Aorta (tissue), 5 donors: ENCODE measurements at places on chromosomes 1 and 21. TPM values are rescaled to one million over a fixed set of nuclear protein-coding genes. Genes with fewer than 3 reads are reported as not detected.

- DNase-seq: no peak
- no peaks in the 10 kb centered on the region for H3K27me3 ChIP-seq
- H3K4me1 ChIP-seq: no peaks in the 10 kb centered on the region
- H3K4me3 ChIP-seq: no peak overlapping the region
- no peaks in the 10 kb centered on the region for H3K36me3 ChIP-seq
Observed at GRCh38 chr1:109598655-109599054, 20.8 kb downstream of the GNAT2 start.

CRYAA gene
- not detected for total RNA-seq

DENND2D gene
- total RNA-seq: 17.7 TPM

DNA sequence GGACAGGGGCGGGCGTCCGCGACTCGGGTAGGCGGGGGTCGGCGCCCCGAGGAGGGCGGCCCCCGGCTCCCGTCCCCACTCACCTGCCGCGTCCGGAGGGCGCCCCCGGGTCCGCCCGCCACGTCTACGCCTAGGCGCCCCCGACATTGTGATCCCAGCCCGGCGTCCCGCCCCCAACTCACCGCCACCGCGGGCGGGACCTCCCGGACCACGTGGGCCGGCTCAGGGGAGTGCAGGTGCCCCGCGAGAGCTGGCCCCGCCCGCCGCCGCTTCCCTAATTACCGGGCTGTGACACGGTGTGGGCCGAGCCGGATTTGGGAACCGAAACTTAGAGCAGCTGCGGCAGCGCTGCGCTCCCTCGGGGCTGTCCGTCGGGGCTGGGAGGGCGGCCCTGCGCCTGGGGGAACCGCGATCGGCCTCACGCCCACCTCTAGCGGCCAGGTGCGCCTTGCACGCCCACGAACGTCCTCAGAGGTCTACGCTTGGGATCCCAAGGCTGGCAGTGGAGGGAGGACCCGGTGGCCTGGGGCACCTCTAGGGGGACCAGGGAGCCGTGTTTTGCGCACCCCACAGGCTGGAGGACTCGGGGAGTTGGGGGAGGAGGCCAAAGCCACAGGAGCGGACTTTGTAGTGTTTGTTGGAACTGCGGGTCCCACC lies 521 bp upstream of the NADK start:
- DNase-seq: peak; percentile 91
- no peaks in the 10 kb centered on the region for H3K4me1 ChIP-seq
- H3K36me3 ChIP-seq: no peaks in the 10 kb centered on the region
- H3K27ac ChIP-seq: no peak overlapping the region
- peak overlapping the region; percentile 53 for H3K4me3 ChIP-seq

AIRE gene
- not detected for total RNA-seq

- no peak for DNase-seq
- H3K27ac ChIP-seq: no peak overlapping the region
- H3K36me3 ChIP-seq: no peaks in the 10 kb centered on the region
- peaks cover 12% of the 10 kb centered on the region for H3K4me1 ChIP-seq
Observed at GRCh38 chr1:63828322-63829044, 54.7 kb downstream of the ROR1 start.

- no peaks in the 10 kb centered on the region for H3K27me3 ChIP-seq
- H3K36me3 ChIP-seq: no peaks in the 10 kb centered on the region
- DNase-seq: no peak
Observed at GRCh38 chr1:115908565-115909274, 67.6 kb upstream of the SLC22A15 start.

MRAP gene
- total RNA-seq: not detected

KRTAP7-1 gene
- not detected for total RNA-seq

DNA sequence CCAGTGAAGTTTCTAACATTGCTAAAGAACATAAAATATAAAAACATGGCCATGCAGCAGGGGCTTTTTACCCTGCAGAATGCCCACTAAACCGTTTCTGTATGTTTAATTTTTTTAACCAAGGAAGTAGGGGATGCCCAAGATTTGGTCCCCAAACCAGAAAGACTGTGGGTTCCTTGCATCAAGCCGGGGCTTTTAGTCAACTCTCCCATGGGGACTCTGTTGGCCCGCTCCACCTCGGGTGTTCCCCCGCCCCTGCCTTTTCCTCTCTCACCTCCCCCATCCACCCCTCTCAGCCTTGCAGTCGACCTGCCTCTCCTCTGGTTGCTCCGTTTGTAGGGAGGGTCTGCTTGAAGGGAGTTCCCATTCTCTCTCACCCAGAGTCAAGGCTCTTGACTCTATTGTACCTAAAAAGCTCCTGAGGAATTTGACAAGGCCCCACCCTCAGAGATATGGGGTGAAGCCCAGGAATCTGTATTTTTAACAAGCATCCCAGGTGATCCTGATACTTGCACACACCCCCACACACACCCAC lies 117.5 kb downstream of the TOMM20 start:
- no peak for DNase-seq
- H3K27me3 ChIP-seq: no peaks in the 10 kb centered on the region
- H3K4me1 ChIP-seq: no peaks in the 10 kb centered on the region
- H3K27ac ChIP-seq: no peak overlapping the region
- H3K36me3 ChIP-seq: no peaks in the 10 kb centered on the region

LAPTM5 gene
- total RNA-seq: 116 TPM

OR2L13 gene
- not detected for total RNA-seq

GRCh38 chr1:55466373-55466772 lies 251.2 kb upstream of the USP24 start:
- H3K27me3 ChIP-seq: no peaks in the 10 kb centered on the region
- H3K27ac ChIP-seq: no peak overlapping the region
- no peak overlapping the region for H3K4me3 ChIP-seq
- H3K36me3 ChIP-seq: no peaks in the 10 kb centered on the region
- H3K4me1 ChIP-seq: no peaks in the 10 kb centered on the region

GRCh38 chr21:25298512-25299491 lies 308.5 kb downstream of the MRPL39 start:
- H3K27me3 ChIP-seq: no peaks in the 10 kb centered on the region
- no peaks in the 10 kb centered on the region for H3K36me3 ChIP-seq
- H3K27ac ChIP-seq: no peak overlapping the region
- DNase-seq: no peak
- H3K4me3 ChIP-seq: no peak overlapping the region

GRCh38 chr1:110879758-110880606 lies 7.0 kb downstream of the CD53 start:
- no peak overlapping the region for H3K4me3 ChIP-seq
- H3K4me1 ChIP-seq: no peaks in the 10 kb centered on the region
- DNase-seq: no peak
- no peaks in the 10 kb centered on the region for H3K27me3 ChIP-seq

CEPT1 gene
- 41.3 TPM for total RNA-seq

GRCh38 chr1:225321784-225322183 lies 106.1 kb downstream of the LBR start:
- no peaks in the 10 kb centered on the region for H3K4me1 ChIP-seq
- no peaks in the 10 kb centered on the region for H3K36me3 ChIP-seq
- no peak overlapping the region for H3K4me3 ChIP-seq
- no peaks in the 10 kb centered on the region for H3K27me3 ChIP-seq
- no peak for DNase-seq

DNA sequence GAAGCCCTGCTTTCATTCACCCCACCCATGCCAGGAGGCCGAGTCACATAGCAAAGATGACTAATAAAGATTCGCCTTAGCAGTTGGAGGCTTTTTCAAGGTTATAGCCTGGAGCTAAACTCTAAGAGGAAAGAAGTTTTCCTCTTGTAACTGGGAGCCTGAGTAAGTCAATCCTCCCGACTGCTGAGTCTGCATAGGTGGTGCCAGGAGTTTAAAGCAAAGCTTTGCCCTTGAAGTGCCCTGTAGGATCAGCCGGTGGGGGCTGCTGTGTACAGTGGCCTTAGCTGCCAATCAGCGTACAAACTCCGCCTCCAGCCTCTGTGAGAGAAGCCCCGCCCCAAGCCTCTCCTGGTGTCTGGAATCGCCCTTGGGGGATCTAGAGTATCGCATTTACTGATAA lies 147.5 kb upstream of the SPATA6 start:
- H3K27me3 ChIP-seq: no peaks in the 10 kb centered on the region
- DNase-seq: no peak
- no peaks in the 10 kb centered on the region for H3K36me3 ChIP-seq
- no peaks in the 10 kb centered on the region for H3K4me1 ChIP-seq

DNA sequence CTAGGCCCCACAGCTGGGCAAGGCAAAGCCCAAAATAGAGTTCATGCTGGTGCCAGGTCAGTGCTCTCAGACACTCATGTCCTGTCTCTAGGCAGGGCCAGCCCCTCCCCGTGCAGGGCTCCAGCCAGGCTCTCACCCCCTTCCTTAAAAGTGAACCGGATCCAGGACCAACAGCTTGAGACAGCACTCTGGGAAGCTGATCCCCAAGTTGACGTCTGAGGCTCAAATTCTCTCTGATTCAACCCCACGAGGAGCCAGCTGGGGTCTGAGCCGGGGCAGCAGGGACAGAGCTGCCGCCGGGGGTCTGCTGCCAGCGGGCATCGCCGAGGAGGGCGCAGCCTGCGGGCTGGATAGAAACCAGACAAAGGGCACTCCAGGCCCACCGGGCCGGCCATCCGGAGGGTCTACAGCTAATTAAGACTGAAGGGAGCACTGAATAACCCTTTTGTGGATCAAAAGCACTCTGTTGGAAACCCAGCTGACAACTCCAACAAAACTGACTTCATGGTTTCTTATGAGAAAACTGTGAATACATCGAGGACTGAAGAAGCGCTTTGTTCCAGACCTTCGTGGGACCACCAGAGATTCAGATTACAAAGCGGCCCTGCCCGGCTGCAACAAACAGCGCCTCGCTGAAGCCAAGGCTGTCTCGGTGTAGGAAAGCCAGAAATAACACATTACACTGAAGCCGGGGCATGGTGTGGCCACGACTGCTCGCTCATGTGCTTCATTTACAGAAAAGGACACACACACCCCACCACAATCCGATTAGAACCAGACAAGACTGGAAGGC lies 95.8 kb downstream of the PSMG1 start:
- H3K27ac ChIP-seq: peak overlapping the region; percentile 92
- H3K4me3 ChIP-seq: no peak overlapping the region
- peaks cover 4% of the 10 kb centered on the region for H3K4me1 ChIP-seq
- no peaks in the 10 kb centered on the region for H3K36me3 ChIP-seq

OR2T29 gene
- not detected for total RNA-seq

- peak; percentile 51 for DNase-seq
- H3K27ac ChIP-seq: no peak within 1 kb of the TSS
- no peaks in the 10 kb centered on the region for H3K27me3 ChIP-seq
- no peaks in the 10 kb centered on the region for H3K4me1 ChIP-seq
- no peak within 1 kb of the TSS for H3K4me3 ChIP-seq
Observed at GRCh38 chr1:27934818-27935549, at the start of gene SMPDL3B. TSS of gene SMPDL3B (plus strand) at chr1:27935000. CDS start at chr1:27935184, 184 bp downstream.

ARTN gene
- 1.8 TPM for total RNA-seq

- peak overlapping the region; percentile 93 for H3K4me3 ChIP-seq
- DNase-seq: peak; percentile 91
- no peaks in the 10 kb centered on the region for H3K27me3 ChIP-seq
Observed at GRCh38 chr1:42682739-42683531, 717 bp downstream of the YBX1 start.

GRCh38 chr1:212749821-212750535 lies 41.6 kb downstream of the NSL1 start:
- H3K27ac ChIP-seq: no peak overlapping the region
- no peaks in the 10 kb centered on the region for H3K27me3 ChIP-seq
- no peak for DNase-seq
- no peaks in the 10 kb centered on the region for H3K4me1 ChIP-seq
- H3K36me3 ChIP-seq: no peaks in the 10 kb centered on the region
- H3K4me3 ChIP-seq: no peak overlapping the region

TMEM50A gene
- total RNA-seq: 114 TPM

DNA sequence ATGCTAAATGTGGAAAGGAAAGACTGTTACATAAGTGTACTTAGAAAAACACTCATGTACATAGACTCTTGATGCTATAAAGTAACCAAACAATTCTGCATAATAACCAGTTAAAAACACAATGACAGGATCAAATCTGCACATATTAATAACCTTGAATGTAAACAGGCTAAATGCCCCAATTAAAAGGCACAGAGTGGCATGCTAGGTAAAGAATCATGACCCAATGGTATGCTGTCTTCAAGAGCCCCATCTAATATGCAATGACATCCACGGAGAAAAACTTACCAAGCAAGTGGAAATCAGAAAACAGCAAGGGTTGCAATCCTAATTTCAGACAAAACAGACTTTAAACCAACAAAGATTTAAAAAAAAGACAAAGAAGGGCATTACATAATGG lies 644.8 kb upstream of the PKN2 start:
- H3K27ac ChIP-seq: no peak overlapping the region
- H3K36me3 ChIP-seq: no peaks in the 10 kb centered on the region
- H3K4me3 ChIP-seq: no peak overlapping the region
- no peaks in the 10 kb centered on the region for H3K27me3 ChIP-seq

- no peaks in the 10 kb centered on the region for H3K4me1 ChIP-seq
- no peak for DNase-seq
- H3K4me3 ChIP-seq: no peak overlapping the region
- no peaks in the 10 kb centered on the region for H3K36me3 ChIP-seq
- no peaks in the 10 kb centered on the region for H3K27me3 ChIP-seq
Observed at GRCh38 chr1:227891223-227891954, 56.3 kb downstream of the WNT9A start.

SEC16B gene
- 7.0 TPM for total RNA-seq

DNA sequence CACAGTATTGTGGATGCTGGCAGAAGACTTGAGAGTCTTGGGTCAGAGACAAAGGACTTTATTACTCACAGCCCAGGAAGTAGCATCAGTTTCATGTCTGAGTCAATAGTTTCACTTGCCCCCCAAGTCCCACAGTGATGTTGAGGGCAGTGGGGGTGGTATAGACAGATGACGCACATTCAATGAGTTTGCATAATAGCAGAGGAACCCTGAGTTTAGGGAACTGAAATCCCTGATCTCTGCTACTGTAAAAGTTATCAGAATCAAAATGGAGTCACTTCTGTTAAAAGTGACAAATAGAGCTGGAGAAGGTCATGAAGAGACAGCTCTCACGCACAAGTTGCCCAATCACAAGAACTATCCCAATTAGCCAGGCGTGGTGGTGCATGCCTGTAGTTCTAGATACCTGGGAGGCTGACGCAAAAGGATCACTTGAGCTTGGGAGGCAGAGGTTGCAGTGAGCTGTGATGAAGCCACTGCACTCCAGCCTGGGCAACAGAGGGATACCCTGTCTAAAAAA lies 11.5 kb upstream of the HCRTR1 start:
- no peaks in the 10 kb centered on the region for H3K4me1 ChIP-seq
- H3K36me3 ChIP-seq: no peaks in the 10 kb centered on the region
- no peak for DNase-seq
- H3K4me3 ChIP-seq: no peak overlapping the region
- no peaks in the 10 kb centered on the region for H3K27me3 ChIP-seq
- H3K27ac ChIP-seq: no peak overlapping the region

NOS1AP gene
- 4.8 TPM for total RNA-seq

DNA sequence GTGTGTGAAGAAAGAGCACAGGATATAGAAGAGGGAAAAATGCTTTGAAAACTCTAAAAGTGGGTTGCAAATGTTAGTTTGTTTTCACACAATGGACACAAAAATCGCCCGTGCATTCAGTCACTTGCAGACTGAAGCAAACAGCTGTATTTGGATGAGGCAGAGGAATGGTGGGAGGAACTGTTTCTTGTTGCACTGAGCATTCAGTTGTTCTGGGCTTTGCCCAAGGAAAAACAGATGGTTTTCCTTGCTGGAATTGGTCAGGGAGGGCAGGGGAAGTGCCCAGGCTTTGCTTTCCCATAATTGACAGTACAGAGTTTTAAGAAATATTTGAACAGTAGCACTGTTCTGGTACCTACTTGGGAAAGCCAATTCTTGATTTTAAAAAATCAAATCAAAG lies 19.5 kb upstream of the WARS2 start:
- H3K4me3 ChIP-seq: no peak overlapping the region
- H3K27me3 ChIP-seq: no peaks in the 10 kb centered on the region
- no peak for DNase-seq
- no peaks in the 10 kb centered on the region for H3K4me1 ChIP-seq

TMEM81 gene
- 4.1 TPM for total RNA-seq
